ENCODE measurements at places on chromosomes 2 and 18.

GRCh38 chr2:207423886-207424285 is 105.9 kb upstream of the CREB1 start:
- no peak for DNase-seq

DNA sequence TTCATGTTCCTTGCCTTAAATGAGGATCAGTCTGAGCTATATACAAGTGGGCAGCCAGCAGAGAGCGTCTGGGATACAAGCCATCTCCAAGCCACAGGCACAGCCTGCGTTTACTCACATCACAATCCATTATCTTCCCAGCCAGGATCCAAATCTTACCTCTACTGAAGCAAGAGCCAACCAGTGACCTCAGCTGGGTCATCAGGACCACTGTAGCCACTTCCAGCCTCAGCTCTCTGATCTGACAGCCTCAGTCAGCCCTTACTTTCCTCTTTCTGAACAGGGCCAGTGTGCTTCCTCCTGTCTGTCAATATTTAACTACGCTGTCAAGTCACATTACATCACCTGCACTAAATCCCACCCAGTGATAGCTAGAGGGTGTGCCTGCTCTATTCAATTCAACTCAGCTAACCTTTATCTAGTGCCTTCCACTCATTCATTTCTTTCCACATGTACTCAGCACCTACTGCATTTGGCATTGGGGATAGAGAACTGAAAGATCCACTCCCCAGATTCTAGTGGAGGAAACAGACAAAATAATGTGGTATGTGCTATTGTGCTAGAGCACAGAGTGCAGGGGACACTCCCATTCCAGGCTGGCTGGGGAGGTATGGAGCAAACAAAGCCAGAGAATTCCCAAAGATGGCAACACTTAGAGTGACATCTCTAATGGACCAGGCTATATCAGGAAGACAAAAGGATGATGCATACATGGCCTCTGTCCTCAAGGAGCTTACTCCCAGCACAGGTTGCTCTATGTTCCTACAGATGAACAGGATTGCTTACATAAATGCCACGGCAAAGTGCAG is 146.5 kb downstream of the NCKAP5 start:
- DNase-seq, result no peak

DNA sequence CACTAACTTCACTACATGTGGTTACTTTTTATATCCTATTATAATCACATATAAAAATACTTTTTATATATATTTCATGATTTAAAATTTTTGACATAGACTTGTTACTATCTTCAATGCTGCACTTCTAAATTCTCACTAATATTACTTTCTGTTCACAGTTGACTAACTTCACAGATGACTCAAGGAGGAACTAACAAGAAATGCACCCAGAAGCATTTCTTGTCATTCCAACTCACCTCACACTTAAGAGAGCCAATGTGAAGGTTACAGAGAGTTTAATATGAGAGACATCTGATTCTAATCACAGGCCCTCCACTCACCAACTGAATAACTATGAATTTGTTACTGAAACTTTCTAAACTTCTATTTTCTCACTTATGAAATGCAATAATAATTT is 399.8 kb upstream of the SLC8A1 start:
- DNase-seq, result no peak

DNA sequence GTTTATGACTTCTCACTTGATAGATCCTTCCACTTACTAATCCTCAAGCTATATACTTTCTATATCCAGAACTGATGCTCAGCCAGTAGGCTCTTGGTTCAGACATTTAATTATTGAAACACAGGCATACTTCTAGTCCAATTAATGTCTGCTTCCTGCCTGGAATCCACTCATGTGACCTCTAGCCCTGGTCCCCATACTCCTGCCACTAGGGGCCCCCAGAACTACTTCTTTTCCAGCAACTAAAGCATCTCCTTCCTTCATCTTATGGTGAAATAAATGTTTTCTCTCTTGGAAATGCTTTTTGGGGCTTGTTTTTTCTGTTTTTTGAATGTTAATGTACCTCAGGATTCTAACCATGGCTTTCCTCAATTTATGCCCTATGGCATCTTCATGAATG is 527.6 kb downstream of the SATB2 start:
- no peak for DNase-seq

GRCh38 chr2:180571559-180571958 is 408.8 kb upstream of the UBE2E3 start:
- DNase-seq, result no peak

GRCh38 chr18:6434987-6435709 is 20.4 kb upstream of the L3MBTL4 start:
- no peak for DNase-seq

GRCh38 chr2:133871545-133872209 is 303.4 kb upstream of the NCKAP5 start:
- DNase-seq, result no peak

DNA sequence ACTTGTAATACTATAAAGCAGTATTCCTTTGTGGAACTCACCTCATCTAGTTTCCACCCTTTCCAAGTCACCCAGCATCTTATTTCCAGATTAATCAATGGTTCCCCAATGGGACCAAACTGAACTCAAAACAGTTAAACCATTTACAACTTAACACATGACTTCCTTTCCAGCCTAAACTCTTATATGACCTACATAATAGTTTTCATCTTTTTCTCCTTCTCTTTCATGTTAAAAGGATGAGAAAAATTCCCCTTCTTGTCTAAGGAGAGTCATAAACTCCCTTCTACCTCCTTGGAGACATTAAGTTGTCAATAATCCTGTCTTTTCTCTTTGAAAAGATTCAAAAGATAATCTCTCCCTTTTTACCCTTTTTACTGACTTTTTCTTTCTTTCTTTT is 6.7 kb downstream of the PPP3R1 start:
- DNase-seq, result no peak

- DNase-seq, result no peak
Observed at GRCh38 chr2:161068670-161069069, 91.6 kb upstream of the TANK start.

DNA sequence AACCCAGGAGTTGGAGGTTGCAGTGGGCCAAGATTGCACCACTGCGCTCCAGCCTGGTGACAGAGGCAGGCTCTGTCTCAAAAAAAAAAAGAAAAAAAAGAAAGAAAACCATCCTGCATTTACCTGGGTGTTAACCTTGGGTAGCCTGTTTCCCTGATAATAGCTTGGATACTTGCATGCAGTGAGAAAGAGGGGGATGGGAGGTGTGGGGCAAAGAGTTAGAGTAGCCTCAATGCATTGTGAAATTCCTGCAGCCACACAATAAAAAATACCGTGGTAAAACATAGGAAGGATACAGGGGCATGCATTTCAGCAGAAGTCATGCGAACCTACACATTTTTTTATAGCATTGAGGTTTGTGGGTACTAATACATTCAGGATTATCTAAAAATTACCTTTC is 76.6 kb upstream of the ZNF516 start:
- no peak for DNase-seq

GRCh38 chr2:30653847-30654246 is 153.4 kb downstream of the CAPN13 start:
- DNase-seq, result no peak

DNA sequence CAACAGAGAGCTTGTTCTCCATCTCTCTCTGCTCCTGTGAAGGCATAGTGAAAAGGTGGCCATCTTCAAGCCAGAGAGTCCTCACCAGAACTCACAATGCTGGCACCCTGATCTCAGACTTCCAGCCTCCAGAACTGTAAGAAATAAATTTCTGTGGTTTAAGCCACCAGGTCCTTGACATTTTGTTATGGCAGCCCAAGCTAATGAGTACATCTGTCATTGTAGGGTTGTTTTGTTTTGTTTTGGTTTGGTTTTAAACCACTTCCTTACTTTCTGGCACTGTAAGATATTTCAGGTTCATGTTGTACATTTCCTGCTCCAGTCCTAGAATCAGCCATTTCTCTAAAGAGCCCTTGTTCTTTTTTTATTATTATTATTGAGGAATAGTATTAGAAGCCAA is 171.2 kb downstream of the CPS1 start:
- no peak for DNase-seq

- no peak for DNase-seq
Observed at GRCh38 chr2:70751881-70752280, 16.1 kb downstream of the ADD2 start.

DNA sequence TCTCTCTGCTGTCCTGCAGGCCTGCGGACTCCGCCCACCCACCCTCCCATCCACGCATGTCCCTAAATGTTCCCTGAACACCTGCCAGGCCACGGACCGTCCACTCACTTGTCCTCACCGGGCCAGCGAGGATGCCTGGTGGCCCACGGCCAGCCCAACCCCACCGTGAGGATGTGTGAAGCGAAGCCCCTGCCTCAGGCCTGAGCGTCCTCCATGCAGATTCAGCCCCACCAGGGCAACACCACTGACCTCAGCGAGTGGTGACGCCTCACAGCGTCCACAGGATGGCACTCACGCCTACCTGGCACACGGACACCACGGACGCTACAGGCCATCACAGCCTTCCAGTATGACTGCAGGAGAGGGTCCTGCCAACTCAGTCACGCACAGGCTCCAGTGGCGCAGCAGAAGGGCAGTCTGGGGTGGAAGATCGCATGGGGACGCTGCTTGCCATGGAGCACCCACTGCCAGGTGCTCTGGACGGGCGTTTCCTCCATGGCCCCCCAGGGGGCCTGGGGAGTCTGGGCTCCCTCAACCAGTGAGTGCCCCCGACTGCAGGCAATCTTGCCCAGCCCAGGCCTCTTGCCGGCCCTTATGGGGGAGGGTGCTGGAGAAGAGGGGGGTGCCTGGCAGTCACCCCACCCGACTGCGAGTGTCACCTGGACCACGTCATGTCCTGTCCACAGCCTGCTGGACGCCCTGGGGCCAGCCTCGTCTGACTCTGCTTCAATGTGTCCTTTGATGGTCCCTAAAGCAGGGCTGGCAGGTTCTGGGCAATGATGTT is 25.4 kb downstream of the HDAC4 start:
- no peak for DNase-seq

GRCh38 chr2:65350651-65351056 is 81.7 kb downstream of the SPRED2 start:
- DNase-seq, result no peak

DNA sequence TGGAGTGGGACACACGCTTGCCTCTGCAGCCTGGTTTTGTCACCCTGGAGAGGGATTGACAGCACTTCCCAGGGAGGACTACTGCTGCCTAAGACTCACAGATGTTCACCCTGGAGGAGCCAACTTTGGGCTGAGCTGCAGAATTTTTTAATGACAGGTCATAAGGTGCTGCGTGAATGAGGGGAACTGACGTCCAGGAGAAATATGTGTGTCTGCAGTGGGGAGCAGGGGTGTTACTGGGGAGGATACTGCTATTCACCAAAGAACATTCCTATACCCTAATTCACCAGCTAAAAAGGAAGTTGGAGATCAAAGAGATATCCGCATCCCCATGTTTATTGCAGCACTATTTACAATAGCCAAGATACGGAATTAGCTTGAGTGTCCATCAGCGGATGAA is 144.4 kb downstream of the MGAT5 start:
- DNase-seq, result no peak

- DNase-seq, result no peak
Observed at GRCh38 chr2:165369898-165370296, 99.6 kb upstream of the CSRNP3 start.

GRCh38 chr2:45872211-45872610 is 220.7 kb downstream of the PRKCE start:
- no peak for DNase-seq

- no peak for DNase-seq
Observed at GRCh38 chr2:72108121-72108520, 39.5 kb downstream of the CYP26B1 start.

DNA sequence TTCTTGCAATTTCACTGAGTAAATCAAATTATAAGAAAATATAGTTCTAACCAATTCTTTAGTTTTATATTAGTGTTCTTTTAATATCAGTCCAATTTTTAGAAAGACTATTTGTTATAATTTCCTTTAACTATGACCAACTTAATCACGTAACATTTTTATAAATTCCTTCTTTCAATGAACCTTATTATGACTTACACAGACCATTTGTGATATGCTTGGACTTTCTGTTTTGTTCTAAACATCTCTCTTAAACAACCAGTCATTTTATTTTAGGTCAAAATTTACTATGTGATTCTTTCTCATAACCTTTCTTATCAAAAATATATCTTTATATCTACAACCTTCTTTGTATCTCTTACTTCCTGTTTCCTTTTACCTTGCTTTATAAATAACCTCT is 39.5 kb upstream of the DYNAP start:
- DNase-seq, result no peak

- no peak for DNase-seq
Observed at GRCh38 chr2:28185891-28186290, 206.8 kb upstream of the FOSL2 start.

DNA sequence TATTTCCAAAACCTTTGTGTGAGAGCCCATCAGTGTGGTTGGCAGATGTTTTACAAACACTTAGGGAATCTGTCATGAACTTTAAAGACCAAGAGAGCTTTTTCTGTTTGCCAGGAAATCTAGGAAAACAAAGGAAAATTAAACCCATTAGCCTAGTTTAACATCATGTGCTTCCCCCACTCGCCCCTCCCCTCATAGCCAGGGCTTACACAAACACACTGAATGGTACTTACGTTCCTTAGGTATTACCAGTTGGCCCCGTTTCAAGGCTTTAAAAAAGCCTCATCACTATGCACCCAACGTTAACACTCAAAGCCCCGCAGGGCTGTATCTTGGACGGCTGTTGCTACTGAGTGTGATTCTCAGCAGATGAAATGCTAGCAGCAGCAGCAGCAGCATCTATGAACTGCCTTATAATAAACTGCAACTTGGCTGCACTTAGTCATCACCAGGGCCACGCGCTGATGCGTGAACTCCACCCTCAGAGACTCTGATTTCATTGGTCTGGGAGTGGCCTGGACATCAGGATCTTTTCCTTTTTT is 20.1 kb upstream of the TTC39C start:
- no peak for DNase-seq

DNA sequence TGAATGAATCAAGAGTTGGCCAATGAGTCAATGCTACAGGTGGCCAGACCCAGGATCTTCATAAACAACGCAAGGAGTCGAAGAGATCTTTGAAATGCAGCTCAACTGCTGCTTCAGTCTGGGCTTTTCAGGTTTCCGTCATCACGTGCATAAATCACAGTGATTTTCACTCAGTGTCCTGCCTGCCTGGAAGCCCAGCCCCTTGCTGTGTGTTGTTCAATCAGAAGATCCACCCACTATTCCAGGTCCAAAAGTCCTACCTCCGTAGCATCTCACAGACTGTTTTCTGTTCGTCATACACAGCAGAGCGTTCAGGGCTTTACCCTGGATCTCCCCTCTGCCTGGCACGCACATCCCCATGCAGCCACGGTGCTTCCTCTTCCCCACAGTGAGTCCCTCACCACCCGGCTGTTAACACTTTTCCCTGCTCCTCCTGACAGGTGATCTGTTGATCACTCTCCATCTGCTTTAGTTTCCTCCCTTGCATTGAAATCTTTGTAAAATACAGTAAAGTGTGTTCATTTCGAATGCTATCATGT is 216.3 kb downstream of the MYT1L start:
- no peak for DNase-seq

GRCh38 chr2:218964041-218964771 is 4.7 kb downstream of the CDK5R2 start:
- DNase-seq, result no peak

- no peak for DNase-seq
Observed at GRCh38 chr2:105822186-105822585, 77.5 kb downstream of the NCK2 start.

GRCh38 chr18:31603315-31603714 is 11.6 kb downstream of the TTR start:
- DNase-seq, result no peak

GRCh38 chr2:232281858-232282507 is 96.6 kb upstream of the ALPP start:
- no peak for DNase-seq

- DNase-seq, result no peak
Observed at GRCh38 chr18:12946549-12947284, 1.1 kb upstream of the SEH1L start.

- no peak for DNase-seq
Observed at GRCh38 chr2:67313536-67313935, 83.6 kb upstream of the ETAA1 start.
